Nephron progenitor cell (in vitro differentiated cells): ENCODE measurements at places on chromosomes 11 and 22.

GRCh38 chr11:66762088-66762487, 33.1 kb upstream of the SPTBN2 start:
- DNase-seq: no peak

DNA sequence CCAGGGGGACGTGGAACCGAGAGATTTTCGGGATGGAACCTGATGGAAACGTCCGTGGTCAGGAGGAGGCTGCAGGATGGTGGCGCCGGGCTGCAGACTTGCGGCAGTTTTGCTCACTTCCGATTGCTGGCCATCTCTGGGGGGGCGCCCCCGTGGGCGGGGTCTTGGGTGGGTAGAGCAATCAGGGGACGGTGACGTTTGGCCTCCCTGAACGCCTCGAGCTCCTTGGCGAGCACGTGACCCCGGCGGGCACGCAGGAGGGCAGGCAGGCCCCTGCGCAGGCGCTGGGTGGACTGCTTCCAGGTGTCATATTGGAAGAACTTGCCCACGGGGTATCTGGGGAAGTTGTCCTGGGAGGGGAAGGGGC, 6.3 kb downstream of the IGF2 start:
- DNase-seq: no peak

- DNase-seq: no peak
Measured at GRCh38 chr11:58276151-58276550, 8.1 kb upstream of the OR10W1 start.

- no peak for DNase-seq
Measured at GRCh38 chr11:58549644-58550043, 26.0 kb downstream of the LPXN start.

GRCh38 chr11:121936370-121936769, 179.6 kb downstream of the BLID start:
- no peak for DNase-seq

GRCh38 chr22:49291781-49292180, 535.9 kb downstream of the BRD1 start:
- DNase-seq: no peak

DNA sequence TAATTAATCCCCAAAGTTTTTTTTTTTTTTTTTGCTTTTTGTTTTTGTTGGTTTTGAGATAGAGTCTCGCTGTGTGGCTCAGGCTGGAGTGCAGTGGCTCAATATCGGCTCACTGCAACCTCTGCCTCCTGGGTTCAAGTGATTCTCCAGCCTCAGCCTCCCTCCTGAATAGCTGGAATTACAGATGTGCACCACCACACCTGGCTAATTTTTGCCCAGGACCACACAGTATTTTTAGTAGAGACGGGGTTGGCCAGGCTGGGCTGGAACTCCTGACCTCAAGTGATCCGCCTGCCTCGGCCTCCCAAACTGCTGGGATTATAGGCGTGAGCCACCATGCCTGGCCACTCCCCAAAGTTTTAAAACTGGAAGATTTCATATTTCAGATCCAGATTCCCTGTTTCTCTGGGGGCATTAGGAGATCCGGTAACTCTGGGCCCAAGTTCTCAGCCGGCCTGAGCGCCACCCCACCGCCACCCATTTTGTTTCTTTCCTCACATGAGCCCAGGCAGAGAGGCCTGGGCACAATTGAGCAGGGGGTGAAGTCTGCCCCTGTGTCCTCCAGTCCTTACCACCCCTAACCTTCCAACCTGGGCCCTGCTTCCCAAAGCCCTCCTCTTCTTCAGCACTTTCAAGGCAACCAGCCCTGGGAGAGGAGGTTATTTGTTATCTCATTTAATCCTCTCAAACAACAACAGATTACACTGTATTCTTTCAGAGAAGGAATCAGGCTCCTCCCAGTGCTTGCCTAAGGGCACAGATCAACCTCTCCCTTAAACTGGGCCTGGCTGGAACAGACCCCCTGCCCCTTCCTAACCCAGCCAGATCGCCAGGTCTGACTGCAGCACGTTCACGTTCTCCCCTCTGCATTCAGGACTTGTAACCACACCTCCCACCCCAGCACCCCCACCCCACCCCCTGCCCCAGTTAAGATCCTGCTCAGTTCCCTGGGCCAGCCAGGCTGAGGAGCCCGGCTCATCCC, 1.9 kb upstream of the CSNK1E start:
- no peak for DNase-seq

- DNase-seq: no peak
Measured at GRCh38 chr22:46355996-46356471, 20.5 kb downstream of the TRMU start.

- DNase-seq: peak; percentile 57
Measured at GRCh38 chr11:68328374-68329091, 16.1 kb downstream of the LRP5 start.

- DNase-seq: no peak
Measured at GRCh38 chr22:45107671-45108070, 56.1 kb upstream of the NUP50 start.

DNA sequence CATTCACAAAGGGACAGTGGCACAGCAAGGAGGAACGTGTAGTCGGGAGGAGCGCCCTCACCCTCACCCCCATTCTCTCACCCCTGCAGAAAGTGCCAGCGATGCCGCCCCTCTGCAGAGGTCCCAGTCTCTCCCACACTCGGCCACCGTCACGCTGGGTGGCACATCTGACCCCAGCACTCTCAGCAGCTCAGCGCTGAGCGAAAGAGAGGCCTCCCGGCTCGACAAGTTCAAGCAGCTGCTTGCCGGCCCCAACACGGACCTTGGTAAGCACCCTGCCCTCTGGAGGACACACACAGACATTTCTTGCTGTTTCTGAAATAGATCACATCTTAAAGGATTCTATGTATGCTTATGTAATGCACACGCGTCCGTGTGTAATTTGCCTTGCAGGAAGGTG, 34.9 kb downstream of the TBC1D22A start:
- no peak for DNase-seq

DNA sequence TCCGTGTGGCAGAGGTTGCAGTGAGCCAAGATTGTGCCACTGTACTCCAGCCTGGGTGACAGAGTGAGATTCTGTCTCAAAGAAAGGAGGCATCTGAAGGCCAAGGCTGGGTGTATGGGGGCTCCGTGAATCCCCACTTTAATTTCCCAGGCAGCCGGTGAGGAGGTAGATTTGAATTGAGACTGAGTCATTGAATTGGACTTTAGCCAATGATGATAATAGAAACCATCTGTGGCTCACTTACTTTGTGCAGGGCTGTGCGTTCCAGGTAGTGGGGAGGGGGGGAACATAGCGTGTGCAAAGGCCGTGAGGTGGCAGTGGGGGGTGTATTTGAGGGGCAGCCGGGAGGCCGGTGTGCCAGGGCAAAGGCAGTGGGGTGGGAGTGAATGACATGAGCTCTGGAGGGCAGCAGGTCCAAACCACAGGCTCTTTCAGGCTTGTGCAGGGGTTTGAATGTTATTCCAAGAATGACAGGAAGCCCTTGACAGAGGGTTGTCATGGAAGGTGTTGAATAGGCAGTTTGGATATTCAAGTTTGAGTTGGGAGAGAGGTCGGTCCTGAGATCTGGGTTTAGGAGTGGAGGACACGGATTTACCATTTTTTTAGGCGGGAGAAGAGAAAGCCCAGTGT, 6.1 kb downstream of the ARHGAP8 start:
- no peak for DNase-seq

- DNase-seq: no peak
Measured at GRCh38 chr11:44858796-44859527, 91.7 kb downstream of the TP53I11 start.
